ENCODE measurements at places on chromosomes 12 and 14.

- DNase-seq, result no peak
Observed at GRCh38 chr12:83005534-83006197, 319.0 kb downstream of the TMTC2 start.

DNA sequence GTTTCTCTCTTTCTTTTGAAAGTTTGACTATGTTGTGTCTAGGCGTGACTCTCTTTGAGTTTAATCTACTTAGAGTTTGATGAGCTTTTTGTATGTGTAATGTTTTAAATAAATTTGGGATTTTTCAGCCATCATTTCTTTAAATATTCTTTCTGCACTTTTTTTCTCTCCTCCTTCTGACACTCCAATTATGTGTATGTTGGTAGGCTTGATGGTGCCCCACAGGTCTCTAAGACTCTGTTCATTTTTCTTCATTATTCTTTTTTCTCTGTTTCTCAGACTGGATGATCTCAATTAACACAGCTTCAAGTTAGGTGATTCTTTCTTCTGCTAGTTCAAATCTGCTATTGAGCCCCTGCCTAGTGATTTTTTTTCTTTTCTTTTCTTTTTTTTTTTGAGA is 14.5 kb upstream of the CCND2 start:
- no peak for DNase-seq

GRCh38 chr12:18521461-18521860 is 216.4 kb downstream of the PLCZ1 start:
- DNase-seq, result no peak

GRCh38 chr12:81070846-81071245 is 7.0 kb upstream of the ACSS3 start:
- DNase-seq, result no peak

GRCh38 chr12:107405436-107405835 is 280.2 kb upstream of the PWP1 start:
- DNase-seq, result no peak

DNA sequence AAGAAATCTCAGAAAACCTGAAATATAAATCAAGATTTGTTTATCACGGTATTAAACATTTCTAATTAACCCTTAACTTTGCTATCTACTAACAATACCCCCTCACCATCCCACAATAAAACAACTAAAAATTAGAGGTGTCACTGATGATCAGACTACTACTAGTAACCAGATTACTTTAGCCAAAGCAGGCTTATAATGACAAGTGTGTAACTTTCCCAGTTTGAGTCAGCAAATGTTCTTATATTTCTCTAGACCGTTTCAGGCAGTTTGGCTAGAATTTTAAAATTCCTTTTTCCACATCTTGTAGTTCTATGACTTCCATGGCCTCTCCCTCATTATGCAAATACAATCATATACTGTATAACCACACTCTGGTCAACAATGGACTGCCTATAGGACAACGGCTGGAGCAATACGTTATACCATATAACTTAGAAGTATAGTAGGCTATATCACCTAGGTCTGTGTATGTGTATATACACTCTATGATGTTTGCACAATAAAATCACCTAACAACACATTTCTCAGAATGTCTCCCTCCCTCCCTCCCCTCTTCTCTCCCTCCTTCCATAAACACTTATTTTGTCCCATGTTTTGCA is 102.1 kb downstream of the DENND5B start:
- no peak for DNase-seq

- DNase-seq, result no peak
Observed at GRCh38 chr14:67579040-67579439, 21.0 kb downstream of the PIGH start.

DNA sequence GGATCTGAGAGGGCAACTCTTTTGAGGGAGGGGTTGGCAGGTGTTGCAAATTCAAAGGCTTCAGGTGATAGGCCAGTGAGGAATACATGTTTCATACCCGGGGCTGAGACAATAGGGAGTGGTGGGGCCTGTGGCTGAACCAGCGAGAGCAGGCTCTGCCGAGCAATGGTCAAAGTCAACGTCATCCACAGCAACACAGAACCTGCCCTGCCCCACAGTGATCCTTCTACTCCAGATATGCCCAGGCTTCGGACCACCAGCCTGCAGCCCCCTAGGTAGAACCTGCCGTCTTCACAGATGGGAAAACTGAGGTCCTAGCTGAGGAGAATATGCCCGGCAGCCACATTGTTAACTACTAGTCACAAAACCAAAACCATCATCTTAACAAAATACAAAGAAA is 4.1 kb downstream of the SERPINA1 start:
- DNase-seq, result no peak

DNA sequence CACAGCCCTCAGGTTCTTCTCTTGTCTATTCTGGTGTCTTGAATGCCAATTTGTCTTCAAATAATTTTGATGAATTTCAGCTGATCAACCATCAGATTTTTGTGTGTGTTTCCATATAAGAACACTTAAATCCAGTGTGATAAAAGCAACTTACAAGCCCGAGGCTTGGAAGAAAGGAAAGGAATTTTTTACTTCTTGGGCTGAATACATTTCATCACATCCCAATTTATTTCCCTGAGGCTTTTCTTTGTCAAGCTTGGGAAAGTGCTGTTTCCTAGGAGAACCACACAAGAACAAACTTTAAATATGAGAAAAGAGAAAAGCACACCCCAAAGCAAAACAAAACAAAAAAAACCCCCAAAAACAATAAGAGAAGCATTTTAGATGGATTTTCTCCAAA is 26.6 kb downstream of the GPRC5D start:
- no peak for DNase-seq

DNA sequence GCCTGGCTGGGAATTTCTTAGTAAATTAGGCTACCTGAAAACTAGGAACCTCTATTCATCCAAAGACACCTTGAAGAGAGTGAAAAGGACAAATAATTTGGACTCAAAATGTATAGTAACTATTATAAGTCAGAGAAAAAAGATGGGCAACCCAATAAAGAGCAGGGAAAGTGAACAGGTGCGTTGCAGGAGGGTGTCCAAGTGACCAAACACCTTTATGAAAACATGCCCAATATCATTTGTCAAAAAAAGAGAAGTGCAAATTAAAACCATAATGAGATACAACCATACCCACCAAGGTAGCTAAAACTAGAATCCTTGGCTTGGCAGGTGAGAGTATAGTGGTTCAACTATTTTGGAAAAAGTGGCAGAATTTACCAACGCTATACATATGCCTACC is 24.9 kb upstream of the PLD4 start:
- DNase-seq, result no peak

DNA sequence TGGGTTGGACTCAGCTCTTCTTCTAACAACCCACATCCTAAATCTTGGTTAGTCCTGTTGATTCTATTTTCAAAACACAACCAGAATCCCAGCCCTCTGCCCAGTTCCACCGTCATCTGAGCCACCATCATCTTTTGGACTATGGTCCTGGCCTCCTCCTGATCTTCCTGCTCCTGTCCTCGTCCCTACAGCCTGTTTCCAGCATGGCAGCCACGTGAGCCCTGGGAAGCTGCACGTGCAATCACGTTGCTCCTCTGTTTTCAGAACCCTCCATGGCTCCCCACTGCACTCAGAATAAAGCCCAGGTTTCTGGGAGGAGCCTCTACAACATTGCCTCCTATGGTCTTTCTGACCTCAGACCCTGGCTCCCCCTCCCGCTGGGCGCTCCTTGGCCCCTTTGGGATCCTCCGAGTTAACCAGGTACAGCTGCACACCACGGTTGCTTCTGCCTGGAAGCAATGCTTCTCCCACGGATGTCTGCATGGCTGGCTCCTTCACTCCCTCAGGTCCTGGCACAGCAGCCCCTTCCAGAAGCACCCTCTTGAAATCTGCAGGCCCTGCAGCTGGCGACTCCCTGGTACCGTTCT is 44.5 kb downstream of the BEGAIN start:
- DNase-seq, result no peak

GRCh38 chr14:30559638-30560091 is 707 bp downstream of the G2E3 start:
- DNase-seq, result peak; percentile 13

DNA sequence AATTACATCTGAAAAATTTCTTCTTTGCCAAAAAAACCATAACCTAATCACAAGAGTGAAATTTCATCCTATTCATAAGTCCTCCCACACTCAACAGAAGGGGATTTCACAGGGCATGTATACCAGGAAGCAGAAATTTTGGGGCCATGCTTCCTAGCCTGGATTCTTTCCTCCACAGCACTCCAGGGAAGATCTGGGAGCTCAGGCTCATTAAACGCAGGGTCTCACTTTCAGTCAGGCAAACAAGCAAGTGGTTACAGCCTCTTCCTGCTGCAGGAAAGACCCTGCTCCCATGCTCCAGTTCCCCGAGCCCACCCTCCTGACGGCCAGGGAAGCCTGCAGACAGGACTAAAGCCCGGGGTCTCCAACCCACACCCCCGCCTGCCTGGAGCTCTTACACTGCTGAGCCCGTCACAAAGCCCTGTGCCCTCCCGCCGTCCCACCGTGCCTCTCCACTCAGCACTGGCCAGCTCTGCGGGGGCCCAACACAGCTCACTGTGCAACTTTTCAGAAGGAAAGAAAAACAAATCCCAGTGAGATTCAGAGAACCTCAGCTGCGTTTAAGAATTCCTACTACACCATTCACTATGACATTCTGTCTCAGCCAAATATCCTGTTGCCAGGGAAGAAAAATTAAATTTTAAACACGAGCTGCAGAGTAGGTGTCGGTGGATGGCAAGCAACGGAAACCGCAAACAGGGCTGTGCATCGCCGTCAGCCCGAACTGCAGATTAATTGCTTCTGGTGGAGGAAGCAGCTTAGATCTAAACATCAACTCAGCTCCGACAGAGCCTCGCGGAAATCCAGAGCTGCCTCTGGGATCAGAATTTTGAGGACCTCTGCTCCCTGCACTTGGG is 106.7 kb upstream of the SFSWAP start:
- DNase-seq, result no peak
